ENCODE measurements at places on chromosomes 1 and 21.

DNA sequence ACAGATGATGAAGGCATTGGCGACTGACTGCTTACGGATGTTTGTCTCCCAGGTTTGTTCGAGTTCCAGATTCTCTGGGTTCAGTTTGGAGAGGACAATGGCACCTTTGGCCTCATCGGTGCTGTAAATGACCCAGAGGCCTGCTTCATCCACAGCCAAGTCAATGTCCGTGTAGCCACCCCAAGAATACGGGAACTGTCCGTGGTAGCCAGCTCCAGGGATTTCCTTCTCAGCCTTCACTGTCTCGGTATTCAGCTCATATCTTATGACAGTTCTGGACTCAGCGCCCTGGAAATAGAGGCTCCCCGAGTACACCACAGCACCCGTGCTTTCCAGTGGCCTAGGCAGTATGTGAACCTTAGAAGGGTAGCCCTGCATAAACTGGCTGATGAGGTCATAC lies 14.1 kb downstream of the MYOCOS start:
- no peak for DNase-seq

DNA sequence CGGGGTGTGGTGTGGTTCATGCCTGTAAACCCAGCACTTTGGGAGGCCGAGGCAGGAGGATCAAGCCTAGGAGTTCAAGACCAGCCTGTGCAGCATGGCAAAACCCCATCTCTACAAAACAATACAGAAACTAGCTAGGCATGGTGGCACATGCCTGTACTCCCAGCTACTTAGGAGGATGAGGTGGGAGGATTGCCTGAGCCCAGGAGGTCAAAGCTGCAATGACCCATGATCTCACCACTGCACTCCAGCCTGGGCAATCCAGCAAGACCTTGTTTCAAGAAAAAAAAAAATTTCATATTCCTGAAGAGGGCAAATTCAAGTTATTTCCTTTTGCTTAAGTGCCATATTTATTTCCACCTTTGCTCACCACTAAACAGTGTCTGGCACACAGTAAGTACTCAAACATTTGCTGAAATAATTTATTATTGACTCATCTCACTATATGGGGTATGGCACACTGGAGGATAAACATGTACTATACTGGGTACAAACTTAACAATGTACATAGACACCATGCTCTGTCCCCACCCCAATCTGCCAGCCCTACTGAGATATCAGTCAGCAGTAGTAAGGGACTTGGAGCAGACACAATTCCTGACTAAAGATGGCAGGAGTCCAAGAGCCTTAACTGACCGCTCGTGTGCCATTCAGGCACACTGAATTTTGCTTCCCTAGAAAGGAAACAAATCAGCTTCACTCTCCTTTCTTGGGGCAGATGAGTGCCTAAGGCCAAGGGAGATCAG lies 15.5 kb downstream of the MEAF6 start:
- DNase-seq = no peak

DNA sequence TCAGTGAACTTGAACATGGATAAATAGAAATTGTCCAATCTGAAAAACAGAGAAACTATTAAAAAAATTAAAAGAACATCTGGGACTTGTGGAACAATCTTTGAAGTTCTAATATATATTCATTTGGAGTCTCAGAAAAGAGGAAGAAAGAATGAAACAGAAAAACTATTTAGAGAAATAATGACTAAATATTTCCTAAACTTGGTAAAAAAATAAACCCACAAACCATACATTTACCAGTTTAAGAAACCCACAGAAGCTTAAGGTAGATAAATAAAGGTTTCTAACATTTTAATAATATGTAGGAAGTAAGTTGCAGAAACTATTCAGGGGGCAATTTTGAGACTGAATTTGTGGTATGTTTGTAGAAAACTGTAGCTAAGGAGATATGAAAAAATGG lies 437.8 kb downstream of the PTBP2 start:
- DNase-seq = no peak

DNA sequence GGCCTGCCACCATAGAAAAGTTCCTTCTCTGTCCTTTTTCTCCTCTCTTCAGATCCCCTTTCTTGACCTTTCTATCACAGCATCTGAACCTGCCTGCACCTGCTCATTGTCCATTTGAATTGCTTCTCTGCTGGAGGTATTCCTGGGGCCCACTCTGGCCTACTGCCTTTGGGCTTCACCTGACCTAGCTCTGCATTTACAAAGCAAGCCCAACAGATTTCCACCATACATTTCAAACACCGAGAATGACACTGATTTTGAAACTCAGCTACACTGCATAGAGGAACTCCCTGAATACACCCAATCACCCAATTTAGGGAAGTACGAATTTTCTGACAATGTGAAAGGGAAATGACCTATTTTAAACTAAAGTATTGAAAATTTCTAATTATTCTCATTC lies 284.5 kb upstream of the USP25 start:
- no peak for DNase-seq

- DNase-seq = peak; percentile 68
Measured at GRCh38 chr21:37257967-37258877, 8.9 kb downstream of the VPS26C start.

DNA sequence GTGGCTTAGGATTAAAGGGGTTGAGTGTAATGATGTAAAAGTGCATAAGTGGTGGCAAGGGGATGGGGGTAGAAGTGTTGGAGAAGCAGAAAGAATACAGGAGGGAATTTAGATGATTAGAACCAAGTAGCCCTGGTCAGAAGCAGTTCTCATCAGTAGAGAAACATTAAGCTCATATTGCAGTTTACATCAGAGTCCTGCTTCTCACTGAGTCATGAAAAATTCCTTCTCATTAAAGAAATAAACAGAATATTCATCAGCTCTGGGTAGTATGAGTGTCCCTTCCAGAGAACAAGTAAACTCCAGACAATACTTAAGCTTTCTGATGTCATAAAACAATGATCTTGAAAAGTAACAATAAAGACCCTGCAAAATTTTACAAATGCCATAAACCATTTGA lies 36.5 kb downstream of the LRRIQ3 start:
- no peak for DNase-seq

- DNase-seq = no peak
Measured at GRCh38 chr1:208248307-208248801, 4.2 kb upstream of the PLXNA2 start.

GRCh38 chr1:205107327-205107726 lies 14.5 kb downstream of the RBBP5 start:
- DNase-seq = no peak

DNA sequence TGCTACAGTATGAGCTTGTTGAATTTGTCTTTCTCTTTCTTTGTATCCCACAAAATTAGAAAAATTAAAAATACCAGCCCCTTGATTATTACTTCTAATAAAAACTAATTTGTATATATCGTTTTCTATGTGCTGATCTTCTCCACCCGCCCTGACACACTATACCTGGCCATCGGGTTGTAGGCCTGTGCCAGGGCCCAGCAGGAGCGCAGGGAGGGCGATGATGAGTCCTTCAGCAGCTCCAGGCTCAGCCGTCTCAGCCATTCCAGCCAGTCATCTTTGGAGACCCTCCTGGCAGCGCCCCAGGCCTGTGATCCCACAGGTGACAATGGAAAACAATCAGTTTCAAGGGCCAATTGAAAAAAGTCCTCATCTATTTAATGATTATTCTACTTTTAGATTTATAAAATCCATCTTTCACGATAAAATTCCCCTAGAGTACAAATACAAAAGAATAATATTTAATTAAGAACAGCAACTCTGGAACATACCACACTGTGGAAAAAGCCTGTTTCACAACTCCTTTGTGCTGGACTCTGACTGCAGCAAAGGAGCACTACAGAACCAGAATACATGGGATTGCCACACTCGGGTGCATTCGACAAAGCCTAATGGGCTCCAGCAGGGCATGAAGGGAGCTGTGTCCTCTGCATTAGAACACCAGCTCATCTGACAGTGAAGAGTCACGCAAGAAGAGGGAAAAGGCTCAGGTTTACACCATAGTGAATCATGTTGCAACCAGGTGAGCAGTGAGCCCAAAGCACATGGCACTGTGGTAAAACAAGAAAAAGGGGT lies 15.4 kb downstream of the ANGPTL7 start:
- DNase-seq = no peak

DNA sequence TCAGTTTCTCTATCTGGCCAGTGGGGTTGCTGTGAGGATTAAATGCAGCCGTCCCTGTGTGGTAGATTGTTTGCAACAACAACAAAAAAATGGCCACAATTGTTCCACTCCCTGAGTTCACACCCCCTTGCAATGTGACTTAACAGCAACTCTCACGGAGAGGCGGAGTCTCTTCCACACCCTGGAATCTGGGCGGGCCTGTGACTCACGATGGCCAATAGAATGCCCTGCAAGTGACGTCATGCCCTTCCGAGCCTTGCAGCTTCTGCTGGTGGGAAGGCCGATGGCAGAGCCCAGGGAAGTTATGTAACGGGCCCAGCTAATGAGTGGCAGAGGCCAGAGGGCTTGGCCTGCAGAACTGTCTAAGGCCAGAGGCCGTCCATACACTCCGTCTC lies 87.9 kb downstream of the RIPK4 start:
- DNase-seq = no peak

DNA sequence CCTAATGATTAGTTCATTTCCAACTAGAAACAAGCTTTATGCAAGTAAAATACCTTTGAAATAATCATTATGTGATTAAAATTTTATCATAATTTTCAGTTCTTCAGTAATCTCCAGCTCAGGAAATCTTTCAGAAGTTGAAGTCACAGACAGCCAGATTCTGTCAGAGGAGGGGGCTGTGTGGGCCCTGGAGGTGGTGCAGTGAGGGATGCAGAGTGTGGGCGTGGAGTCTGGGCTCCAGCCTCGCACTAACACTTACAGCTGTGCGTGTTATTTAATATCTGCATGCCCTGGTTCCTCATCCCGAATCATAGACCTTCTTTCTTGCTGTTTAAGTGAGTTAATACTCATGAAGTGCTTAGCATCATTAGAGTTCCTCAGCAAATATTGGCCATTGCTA lies 23.9 kb downstream of the WDR64 start:
- no peak for DNase-seq

GRCh38 chr1:203519053-203519840 lies 25.3 kb downstream of the OPTC start:
- DNase-seq = no peak

DNA sequence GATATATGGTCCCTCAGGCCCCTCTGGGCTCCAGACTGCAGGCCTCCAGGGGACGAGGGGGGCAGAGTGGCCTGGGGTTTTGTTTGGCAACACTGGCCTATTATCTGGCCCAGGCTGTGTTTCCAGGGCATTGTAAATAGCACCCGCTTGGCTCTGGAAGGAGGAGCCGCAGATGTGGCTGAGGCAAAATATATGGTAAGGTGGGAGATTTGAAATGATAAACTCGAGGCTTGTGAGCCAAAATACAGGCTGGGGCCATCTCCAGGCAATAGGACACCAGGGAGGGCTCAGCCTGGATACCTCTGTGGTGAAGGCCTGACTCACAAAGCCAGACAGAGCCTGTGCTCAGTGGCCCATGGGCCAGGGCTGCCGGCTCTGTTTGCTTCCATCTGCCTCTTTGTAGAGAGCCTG lies 14.0 kb downstream of the NAV1 start:
- DNase-seq = no peak

- DNase-seq = no peak
Measured at GRCh38 chr21:39638281-39638680, 25.5 kb downstream of the B3GALT5 start.

GRCh38 chr1:155078469-155079209 lies at the start of gene EFNA3:
TSS of gene EFNA3 (plus strand) at chr1:155078837. CDS start at chr1:155078942, 105 bp downstream.
- peak; percentile 55 for DNase-seq

DNA sequence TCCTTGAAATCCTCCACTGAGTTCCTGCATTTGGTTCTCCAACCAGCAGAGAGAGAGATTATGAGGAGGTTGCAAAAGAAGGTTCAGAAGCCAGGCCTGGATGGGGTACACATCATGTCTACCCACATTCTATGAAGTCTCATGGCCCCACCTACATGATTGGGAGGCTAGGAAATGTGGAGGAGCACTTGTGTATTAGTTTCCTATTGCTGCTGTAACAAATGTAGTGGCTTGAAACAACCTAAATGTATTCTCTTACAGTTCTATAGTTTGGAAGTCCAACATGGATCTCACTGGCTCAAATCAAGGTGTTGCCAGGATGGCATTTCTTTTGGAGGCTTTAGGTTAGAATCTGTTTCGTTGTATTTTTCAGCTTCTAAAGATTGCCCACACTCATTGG lies 134.2 kb upstream of the ZNF648 start:
- DNase-seq = no peak

- no peak for DNase-seq
Measured at GRCh38 chr1:55209247-55209646, 5.9 kb downstream of the USP24 start.

GRCh38 chr1:24416666-24417391 lies 1.2 kb downstream of the NIPAL3 start:
- peak; percentile 27 for DNase-seq

DNA sequence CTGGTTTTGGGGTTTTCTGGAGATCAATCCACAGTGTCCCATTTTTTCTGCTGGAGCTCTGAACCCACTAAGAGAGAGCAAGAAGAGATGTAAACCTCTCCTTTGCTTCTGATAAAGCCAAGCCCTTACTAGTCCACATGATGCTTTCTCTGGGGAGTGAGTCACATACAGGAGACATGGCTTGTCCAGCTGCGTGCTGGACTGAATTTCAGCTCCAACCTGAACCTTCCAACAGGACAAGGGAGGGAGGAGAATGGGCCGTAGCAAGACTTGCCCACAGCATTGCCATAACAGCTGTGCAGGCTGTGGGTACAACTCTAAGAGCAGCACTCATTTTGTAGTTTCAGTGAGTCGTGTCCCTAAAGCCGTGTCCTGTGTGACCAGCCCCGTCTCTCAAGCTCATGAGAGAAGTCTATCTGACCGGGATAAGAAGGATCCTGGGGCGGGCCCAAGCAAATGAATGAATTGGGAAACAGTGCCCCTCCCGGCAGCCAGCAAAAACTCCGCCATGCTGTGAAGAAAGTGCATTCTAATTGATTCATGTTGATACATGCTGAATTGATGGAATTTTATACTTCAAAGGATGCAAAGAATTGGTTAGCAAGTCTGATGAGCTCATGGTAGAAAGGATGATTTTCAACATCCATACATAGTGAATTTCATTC lies 195.2 kb downstream of the GABPA start:
- no peak for DNase-seq

DNA sequence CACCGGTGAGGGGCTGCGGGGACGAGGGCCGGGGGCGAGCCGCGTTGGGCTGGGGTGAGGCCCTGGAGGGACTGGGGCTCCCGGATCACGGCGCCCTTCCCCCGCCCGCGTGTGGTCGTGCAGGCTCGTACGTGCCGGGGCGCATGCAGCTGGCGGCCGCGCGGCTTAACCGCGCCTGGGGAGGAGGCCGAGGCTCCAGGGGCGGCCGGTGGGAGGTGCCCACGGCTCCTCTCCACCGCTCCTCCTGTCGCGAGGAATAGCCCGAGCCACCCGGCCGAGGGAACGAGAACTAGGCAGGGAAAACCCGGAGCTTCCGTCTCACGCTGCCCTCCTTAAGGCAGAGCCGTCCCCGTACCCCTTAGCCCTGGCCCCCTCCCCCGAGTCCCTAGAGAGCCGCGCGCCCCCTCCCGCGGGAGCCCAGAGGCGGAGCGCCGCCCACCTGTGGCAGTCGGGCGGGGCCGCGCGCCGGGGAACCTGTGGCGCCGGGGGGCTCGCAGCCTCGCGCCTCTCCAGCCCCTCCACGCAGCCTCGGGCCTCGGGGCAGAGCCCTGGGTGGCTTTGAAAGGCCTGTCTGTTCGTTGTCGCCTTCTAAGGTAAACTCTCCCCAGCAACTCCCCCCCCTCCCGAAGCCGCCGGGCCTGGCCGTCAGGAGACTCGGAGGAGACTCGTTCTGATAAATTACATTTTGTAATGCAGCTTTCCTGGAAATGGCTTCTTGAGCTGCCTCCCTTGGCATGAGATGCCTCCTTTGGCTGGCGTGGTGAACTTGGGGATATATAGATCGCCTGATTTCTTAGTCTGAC lies 746 bp downstream of the AK4 start:
- DNase-seq = no peak
